ENCODE measurements at places on chromosomes 11 and 22.

DNA sequence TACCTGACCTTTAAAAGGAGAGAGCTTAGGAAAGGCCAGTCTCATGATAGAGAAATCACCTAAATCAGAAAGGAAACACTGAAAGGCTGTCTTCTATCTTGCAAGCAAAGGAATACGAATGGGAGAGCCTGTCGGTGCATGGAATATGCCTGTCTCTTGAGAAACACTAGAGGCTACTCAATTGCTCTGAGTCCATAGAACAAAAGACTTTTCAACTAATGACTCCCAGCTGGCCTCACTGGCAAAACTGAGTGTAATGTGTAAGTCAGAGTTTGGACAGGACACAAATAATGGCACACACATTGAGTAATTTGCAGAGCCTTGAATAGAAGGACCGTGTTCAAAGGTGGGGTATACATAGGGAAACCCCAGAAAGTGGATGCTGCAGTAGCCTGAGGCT, 171.0 kb upstream of the ARHGAP20 start:
- DNase-seq: no peak

DNA sequence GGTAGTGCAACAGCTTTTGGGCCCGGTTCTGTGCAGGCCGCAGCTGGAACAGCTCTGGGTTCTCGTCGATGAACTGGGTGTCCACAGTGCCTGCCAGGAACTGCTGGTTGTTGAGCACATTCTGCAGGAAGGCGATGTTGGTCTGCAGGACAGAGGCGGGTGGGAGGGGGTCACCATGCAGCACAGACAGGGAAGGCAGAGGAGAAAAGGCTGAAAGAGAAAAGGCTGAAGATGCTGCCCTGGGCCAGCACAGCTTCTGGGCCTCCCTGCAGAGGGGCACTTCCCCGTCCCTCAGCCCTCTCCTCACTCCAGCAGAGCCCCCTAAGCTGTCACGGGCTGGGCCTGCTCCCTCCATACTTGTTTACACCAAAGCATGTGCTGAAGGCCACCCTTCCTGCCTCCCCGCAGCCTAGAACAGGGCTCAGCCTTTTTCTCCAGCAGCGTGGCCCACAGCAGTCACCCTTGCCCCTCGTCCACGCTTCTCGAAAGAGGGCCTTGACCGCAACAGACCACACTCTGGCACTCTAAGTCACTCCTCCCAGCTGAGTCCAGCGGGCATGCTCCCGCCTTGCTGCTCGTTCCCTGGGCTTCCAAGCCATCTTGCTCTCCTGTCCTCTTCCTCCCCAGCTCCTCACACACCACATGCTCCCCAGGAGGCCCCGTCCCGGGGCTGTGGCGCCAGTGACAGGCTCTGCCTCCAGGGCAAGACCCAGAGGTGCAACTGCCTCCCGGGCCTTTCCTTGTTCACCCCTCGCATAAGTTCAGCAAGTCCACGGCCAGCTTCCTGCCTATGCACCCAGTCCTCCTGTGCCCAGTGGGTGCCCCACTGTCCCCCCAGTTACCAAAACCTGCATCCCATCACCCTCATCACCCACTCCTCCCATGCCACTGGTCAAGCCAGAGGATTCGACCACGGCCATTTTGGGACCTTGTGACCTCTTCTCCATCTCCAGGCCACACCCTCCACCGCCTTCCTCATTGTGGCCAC, 3.3 kb upstream of the LRFN4 start:
- DNase-seq: no peak

DNA sequence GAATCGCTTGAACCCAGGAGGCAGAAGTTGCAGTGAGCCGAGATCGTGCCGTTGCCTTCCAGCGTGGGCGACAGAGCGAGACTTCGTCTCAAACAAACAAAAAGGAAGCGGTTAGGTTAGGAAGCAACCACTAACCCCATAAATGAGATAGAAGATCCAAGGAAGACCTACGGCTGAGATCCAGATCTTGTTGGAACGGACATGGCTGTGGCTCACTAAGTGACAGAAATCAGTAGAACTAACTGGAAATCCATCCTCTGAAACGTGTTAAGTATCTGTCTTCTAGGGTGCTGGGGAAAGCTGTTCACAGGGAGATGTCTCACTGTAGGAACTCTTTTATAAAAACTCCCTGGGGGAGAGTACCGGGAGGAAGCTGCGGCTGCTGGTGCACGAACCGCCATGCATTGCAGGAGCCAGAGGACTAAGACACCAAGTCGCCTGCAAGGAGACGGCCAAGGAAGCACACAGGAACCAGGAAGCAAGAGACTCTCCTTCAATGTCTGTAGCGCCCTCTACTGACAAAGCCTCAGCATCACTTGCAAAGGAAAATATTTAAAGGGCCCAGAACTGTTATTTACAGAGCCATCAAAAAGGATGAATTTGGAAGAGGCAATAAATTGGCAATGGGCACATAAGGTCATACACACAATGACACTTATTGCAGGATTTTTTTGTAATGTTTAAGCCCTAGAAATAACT, 16.9 kb upstream of the SPTY2D1 start:
- no peak for DNase-seq

DNA sequence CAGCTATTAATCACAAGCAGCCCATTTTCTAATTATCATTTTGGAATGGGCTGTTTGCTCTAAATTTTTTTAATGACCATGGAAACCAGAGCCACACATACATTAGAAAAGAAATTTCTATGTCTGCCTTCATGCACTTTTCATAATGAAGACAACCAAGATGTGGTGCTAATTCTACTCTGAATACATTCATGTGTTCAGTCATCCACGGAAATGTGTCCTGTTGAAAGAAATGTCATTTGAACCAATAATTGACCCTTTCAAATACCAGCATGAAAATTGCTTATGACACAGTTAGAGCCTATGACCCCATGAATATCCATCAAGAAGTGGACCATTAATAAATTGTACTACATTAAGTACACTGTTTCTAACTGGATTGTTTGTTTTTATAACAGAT, 99.7 kb upstream of the KCNA4 start:
- DNase-seq: no peak

- no peak for DNase-seq
These were observed 17.5 kb downstream of the SLC6A5 start for GRCh38 chr11:20616920-20617319.

DNA sequence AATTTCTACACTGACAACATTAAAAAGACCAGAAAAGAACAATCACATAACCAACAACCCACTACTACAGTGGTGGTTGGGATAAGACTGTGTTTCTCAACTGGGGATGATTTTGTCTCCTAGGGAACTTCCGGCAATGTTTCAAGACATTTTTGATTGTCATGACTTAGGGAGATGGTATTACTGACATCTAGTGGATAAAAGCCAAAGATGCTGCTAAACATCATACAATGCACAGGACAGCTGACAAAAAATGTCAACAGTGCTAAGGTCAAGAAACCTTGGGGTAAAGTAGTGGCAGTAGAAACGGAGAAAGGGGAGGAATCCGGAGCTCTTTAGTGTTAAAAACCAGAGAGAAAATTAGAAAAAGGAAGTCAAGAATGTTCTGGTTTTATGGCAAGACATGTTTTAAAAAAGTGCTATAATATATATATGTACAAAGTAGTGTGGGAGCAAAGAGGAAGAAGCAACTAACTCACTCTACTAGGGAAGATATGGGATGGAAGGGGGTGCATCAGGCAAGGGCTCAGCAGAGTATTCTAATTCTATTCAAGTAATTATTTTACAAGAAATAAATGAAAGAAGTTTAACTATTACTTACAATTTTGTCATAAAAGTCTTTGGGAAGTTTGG, 37.2 kb downstream of the CKAP5 start:
- no peak for DNase-seq

GRCh38 chr11:112780351-112781087, 180.7 kb upstream of the NCAM1 start:
- no peak for DNase-seq

DNA sequence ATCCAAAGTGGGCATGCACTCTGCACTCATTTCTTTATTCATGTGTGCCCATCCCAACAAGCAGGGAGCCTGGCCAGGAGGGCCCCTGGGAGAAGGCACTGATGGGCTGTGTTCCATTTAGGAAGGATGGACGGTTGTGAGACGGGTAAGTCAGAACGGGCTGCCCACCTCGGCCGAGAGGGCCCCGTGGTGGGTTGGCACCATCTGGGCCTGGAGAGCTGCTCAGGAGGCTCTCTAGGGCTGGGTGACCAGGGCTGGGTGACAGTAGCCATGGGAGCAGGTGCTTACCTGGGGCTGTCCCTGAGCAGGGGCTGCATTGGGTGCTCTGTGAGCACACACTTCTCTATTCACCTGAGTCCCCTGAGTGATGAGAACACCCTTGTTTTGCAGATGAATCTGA, 129.3 kb upstream of the B3GAT1 start:
- DNase-seq: no peak

GRCh38 chr22:49772692-49773091, 55.0 kb downstream of the BRD1 start:
- no peak for DNase-seq

DNA sequence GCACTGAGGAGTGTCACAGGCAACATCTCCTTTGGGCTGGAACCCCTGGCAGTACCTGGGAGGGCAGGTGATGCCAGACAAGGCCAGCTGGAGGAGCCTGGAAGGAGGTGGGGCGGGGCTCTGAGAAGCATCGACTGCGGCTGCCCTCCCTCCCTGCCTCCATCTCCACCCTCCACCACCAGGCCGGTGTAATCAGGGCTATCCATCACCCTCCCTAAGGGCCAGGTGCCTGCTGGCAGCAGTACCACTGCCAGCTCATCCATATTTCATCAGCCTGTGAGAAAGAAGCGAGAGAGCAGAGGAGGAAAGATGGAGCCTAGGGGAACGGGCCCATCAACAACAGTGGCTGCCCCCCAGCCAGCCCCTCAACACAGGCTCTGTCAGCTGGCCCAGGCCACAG, 51.4 kb upstream of the RASD2 start:
- DNase-seq: no peak

DNA sequence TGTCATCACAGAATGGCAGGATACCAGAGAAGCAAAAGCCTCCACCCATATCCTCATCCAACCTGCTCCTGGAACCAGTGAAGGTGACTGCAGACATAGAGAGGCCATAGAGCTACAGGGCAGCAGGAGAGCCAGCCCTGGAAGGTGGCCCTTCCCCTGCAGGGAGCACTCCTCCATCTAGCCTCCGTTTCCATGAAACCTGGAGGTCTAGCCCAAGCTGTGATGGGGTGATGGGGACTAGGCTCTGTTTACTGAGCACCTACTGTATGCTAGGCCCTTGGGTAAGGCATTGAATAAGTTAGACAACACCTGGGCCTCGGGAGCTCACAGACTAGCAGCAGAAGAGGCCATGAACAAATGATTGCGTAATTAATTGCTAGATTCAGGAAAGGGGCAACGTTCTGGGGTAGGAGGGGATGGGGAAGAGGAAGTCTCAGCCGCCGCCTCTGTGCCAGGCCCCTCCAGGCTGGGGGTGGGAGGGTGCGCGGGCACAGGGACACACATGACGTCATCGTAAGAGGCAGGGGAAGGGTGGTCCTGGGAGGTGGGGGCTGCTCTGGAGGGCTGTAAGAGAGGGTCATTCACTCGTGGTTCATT, 784 bp upstream of the SYNGR1 start:
- DNase-seq: no peak

DNA sequence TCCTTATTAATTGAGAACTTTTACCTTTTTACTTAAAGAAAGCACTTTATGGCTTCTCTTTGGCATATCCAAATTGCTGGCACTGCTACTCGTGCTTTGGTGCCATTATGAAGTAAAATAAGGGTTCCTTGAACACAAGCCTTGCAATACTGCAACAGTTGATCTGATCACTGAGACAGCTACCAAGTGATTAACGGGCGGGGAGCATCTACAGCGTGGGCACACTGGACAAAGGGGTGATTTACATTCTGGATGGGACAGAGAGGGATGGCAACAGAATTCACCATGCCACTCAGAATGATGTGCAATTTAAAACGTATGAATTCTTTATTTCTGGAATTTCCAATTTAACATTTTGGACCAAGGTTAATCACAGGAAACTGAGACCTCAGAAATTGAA, 7.7 kb downstream of the CHRDL2 start:
- DNase-seq: no peak

GRCh38 chr11:125941619-125942611, 3.9 kb upstream of the VSIG10L2 start:
- no peak for DNase-seq

DNA sequence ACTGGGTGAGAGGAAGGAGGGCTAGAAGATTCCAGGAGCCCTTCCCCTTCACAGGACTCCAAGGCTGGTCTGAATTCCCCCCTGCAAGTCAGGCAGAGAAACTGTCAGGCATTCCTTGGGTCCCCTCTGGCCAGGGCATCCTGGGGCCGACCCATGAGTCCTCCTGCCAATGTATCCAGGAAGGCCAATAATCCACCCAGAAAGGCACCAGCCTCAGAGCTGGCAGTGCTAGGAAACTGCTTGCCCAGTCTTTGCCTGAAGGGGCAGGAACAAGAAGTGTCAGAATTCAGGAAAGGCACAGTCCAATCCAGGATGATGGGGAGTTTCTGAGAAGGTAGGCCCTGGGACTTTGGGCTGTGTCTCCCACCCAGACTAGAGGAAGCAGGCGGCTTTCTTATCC, 41.0 kb downstream of the BUD13 start:
- DNase-seq: no peak

- no peak for DNase-seq
These were observed 32.7 kb downstream of the ARHGAP42 start for GRCh38 chr11:100719809-100720221.

DNA sequence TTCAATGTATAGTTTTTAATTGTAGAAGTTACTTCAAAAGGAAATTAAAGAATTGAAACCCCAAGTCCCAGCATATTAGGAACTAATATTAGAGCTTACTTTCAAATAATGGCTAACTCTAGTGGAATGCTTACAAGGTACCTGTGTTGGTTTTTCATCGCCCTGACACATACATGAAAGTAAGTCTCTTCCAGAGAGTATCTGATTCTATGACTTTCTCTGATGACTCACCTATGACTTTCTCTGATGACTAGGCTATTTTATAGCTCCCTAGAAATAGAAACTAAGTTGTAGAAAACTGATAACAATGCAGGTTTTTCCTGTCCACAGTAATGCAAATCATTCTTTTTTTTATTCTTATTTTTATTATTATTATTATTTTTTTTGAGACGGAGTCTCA, 33.6 kb upstream of the MMP7 start:
- DNase-seq: no peak

GRCh38 chr22:26849575-26849974, 192.2 kb downstream of the MIAT start:
- DNase-seq: no peak

GRCh38 chr22:17087498-17088131, 2.8 kb downstream of the IL17RA start:
- no peak for DNase-seq
